ENCODE measurements at places on chromosomes 4 and X. TPM values are rescaled to one million over a fixed set of nuclear protein-coding genes. Genes with fewer than 3 reads are reported as not detected.

Gene KCNIP4
- total RNA-seq = not detected

Gene ANKRD17
- 17.6 TPM for total RNA-seq

Gene HSFX4
- total RNA-seq = not detected

Gene ITM2A
- total RNA-seq = not detected

Gene TKTL1
- total RNA-seq = not detected

Gene MAP3K15
- total RNA-seq = 0.86 TPM

DNA sequence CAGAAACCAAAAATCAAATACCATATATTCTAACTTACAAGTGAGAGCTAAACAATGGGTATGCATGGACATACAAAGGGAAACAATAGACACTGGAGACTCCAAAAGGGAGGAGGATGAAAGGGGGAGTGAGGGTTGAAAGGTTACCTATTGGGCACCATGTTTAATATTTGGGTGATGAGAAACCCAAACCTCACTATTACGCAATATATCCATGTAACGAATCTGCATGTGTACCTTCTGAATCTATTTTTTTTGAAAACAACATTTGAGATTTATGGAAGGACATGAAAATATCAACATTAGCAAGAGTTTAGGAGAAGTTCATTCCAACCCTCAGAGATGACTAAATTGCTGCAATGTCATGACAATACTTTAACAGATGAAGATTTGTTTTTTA lies 586.1 kb downstream of the GBA3 start:
- DNase-seq = no peak

GRCh38 chrX:6961286-6962005 lies 186.1 kb upstream of the STS start:
- DNase-seq = no peak

DNA sequence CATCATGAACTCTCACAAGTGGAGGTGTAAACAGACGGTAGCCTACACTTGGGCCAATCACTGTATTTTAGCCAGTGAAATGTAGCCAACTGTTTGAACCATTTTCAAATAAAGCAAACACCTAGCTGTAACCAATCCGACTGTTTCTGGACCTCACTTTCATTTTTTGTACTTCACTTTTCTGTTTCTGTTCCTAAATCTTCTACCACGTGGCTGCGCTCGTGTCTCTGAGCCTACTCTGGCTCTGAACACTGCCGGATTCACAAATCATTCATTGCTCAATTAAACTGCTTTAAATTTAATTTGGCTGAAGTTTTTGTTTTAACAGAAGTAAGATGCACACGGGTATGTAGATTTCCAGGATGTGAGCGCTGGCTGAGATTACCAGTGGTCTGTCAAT lies 319.1 kb downstream of the RAPGEF2 start:
- DNase-seq = no peak

DNA sequence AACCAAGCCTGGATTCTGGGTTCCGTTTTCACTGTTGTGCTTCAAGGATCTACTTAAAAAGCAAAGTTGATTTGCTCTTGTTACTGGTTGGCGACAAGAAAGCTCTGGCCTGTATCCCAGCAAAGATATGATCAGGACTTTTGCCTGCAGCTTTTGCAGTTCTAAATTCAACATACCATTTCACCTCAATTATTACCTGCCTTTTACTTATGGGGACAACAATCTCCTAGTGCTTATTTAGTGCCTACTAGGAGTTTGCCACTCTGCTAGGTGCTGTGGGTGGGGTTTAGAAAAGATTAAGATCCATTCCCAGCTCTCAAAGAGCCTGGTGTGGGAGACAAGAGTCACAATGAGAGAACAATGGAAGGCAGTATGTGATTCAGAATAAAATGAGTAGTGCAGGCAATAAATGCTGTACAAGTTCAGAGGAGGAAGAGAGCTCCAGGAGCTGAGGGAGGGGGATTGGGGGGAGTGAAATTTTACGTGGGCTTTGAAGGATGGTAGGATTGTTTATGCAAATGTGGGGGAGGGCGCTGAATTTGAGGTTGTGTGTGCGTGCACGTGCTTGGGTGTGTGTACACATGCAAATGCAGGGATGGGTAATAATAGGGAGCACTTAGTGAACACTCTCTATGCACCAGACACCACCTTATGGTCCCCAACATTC lies 5.0 kb upstream of the TMEM164 start:
- no peak for DNase-seq

GRCh38 chr4:80309294-80310004 lies 26.1 kb upstream of the CFAP299 start:
- peak; percentile 77 for DNase-seq

- DNase-seq = no peak
These were observed 8.8 kb downstream of the SLITRK2 start for GRCh38 chrX:145826466-145826865.

GRCh38 chrX:36241397-36241796 lies 321.9 kb downstream of the CFAP47 start:
- no peak for DNase-seq

GRCh38 chr4:76809594-76810305 lies 88.2 kb downstream of the SOWAHB start:
- peak; percentile 3 for DNase-seq
